ENCODE measurements at places on chromosomes 2 and 18.

GRCh38 chr2:144920755-144921530, 401.0 kb upstream of the ZEB2 start:
- DNase-seq: no peak

- no peak for DNase-seq
Measured at GRCh38 chr2:140440815-140441214, 1660.6 kb upstream of the NXPH2 start.

- DNase-seq: no peak
Measured at GRCh38 chr2:145802133-145802532, 1282.2 kb upstream of the ZEB2 start.

DNA sequence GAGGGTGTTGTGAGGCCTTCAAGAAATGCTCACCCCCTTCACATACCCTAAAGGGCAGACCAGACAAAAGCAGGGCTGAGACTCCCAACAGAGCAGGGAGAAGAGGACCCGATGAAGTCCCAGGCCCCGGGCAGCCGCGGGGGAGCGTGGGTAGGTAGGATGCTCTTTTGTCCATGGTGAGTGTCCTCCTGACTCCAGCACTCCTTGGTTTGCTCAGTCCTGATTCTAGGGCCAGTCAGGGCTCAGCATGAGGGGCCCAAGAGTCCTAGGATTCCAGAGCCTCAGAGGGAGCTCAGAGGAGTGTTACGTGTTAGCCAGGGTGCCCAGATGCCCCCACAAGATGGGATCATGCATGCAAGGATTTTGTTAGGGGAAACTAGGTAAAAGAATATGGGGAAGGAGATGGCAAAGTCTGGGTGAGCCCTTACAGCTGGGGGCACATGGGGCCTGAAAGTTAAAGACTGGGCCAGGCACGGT, 64.8 kb downstream of the SMAD7 start:
- DNase-seq: no peak

DNA sequence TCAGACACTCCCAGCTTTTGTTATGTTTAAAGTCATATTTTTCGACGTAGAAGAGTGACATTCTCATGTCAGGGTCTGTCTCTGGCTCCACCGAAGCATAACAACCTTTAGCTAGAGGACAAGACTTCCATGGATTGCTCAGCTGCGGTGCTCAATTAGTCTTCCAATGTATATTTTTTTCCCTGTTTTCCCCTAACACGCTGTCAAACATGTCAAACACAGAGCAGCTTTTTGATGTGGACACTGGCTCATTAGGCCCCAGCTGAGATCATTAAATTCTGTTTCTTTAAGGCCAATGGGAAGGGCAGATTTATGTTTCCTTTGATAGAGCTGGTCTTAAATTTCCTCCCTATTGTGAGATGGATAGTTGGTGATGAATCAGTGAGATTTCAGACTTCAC, 525.4 kb downstream of the PIK3C3 start:
- DNase-seq: no peak

- no peak for DNase-seq
Measured at GRCh38 chr2:230772156-230772555, 59.5 kb downstream of the CAB39 start.

DNA sequence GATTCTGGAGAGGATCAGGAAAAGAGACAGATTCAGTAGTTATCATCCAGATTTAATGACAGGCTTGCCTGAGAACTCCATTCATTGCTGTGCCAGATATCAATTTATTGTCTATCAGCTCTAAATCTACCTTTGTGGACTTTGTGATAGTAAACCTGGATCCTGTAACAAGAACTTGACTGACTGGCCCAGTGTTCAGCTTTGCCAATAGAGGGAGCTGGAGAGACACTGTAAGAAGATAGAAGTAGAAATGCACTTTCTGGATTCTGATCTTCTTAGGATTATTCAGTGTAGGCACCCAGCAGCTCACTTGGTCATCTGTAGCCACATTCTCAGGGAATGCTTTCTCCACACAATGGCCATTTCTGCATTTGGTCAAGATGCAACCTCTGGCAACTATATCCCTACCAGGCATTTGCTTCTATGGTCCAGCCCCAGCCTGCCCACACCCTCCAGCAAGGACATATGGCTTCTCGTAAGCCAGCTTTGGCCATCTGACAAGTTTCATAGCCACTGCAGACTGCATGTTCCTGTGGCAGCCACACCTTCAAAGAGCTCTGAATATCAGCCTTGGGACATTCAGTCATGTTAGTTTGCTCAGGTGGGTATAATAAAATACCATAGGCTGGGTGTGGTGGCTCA, 6.1 kb upstream of the SERPINB8 start:
- DNase-seq: no peak

GRCh38 chr2:24075259-24075658, 867 bp downstream of the SF3B6 start:
- DNase-seq: no peak
